ENCODE measurements at places on chromosomes 5 and 9.

DNA sequence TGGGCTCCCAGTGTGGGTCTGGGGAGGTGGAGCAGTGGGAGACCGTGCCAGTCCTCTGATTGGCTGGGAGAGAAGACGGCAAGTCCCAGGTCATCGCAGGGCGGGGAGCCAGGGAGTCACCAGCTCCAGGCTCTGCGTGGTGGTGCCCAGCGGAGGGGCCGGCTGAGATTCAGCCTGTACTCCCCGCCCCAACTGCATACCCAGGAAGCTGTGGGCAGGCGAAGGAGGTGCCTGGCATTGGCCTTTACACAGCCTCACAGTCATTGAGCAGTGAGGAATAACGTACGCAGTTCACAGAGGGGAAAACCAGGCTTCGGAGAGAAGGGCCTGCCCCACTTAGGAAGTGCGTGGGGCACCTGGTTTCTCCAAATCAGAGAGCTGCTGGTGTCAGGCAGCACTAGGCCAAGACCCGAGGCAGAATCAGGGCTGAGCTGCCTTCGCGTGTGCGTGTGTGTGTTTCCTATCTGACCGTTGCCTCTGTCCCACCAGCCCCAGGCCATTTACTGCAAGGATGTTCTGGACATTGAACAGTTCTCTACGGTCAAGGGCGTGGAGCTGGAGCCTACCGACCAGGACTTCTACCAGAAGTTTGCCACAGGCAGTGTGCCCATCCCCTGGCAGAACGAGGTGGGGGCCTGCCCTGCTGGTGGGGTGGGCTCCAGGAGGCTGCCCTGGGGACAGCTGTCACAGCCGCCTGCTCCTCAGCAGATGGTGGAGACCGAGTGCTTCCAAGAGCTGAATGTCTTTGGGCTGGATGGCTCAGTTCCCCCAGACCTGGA lies 6.2 kb upstream of the PRR7 start:
- DNase-seq, result no peak

- no peak for DNase-seq
Observed at GRCh38 chr9:15180124-15180523, 126.9 kb downstream of the TTC39B start.

- DNase-seq, result no peak
Observed at GRCh38 chr9:74762950-74763349, 124.8 kb downstream of the TRPM6 start.

GRCh38 chr5:65479527-65479926 lies 2.2 kb downstream of the ADAMTS6 start:
- no peak for DNase-seq

DNA sequence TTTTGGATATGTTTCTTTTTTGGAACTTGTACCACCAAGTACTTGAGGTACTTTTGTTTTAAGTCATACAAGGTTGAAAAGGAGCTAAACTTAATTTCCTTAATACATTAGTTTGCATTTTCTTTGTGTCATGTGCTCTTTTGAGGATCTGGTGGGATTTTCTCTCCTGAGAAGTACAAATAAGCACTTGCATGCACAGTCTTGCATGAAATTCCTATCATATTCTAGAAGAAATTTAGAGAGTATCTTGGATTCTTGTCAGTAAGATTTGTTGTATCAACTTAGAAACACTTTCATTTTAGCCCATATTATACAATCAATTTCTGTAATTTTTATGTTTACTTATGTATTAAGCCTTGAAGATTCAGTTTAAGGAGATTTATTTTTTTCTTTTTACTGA lies 64.9 kb downstream of the CCNH start:
- DNase-seq, result no peak

- DNase-seq, result no peak
Observed at GRCh38 chr5:140207250-140207964, 32.4 kb downstream of the CYSTM1 start.

- no peak for DNase-seq
Observed at GRCh38 chr5:82798676-82799075, 278.5 kb downstream of the TMEM167A start.

- DNase-seq, result no peak
Observed at GRCh38 chr9:33506626-33507370, 17.3 kb upstream of the ANKRD18B start.

DNA sequence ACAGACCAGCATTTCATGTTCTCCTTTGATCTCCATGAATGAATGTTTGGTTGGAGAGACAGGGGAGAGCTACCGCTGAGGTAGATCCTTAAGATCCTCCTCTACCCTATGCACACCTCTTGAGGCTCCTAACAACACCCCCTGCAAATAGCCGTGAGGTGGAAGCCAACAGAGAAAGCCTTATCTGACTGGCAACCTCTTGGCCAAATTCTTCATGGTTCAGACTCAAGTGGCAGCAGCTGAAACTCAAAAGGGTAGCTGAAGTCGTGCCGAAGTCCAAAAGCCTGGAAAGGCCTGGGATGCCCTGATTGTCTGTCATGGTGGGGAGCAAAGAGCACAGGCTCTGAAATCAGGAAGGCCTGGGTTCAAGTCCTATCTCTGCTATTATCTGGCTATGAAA lies 184.9 kb downstream of the SEC61B start:
- no peak for DNase-seq

DNA sequence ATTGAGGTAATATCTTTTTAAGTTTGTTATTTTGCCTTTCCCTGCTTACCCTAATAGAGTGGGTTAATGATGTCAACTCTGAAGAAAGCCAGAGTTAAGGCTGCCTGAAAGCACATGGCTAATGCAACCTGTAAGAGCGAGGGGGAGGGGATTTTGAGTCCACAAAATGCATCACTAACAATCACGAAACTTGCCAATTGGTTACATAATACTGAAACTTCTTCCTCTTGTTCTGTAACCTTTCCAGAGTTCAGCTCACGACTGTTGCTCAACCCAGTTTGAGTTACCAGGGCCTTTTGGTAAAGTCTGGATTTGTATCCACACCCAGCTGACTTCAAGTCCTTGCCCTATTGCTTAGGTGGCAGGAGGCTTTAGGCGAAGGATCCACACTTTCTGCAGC lies 308.8 kb downstream of the EFNA5 start:
- no peak for DNase-seq

- no peak for DNase-seq
Observed at GRCh38 chr5:32443541-32444430, 754 bp downstream of the ZFR start.

DNA sequence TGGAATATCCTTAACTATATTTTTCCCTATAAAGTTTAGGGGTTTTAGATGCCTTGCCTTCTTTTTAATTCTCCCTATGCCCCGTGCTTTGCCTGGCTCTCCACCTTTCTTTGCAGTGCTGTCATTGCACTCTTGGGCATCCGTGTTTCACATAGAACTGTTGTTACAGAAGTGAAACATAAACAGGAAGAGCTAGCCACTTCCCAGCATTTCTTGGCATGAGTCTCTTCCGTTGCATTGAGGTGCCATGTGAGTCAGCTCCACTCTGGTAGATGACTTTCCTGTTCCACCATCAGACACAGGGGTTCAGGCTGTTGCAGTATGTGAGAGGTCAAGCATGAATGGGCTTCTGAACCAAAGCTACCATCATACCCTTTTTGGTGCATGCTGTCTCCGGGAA lies 73.4 kb downstream of the ANGPTL2 start:
- no peak for DNase-seq

DNA sequence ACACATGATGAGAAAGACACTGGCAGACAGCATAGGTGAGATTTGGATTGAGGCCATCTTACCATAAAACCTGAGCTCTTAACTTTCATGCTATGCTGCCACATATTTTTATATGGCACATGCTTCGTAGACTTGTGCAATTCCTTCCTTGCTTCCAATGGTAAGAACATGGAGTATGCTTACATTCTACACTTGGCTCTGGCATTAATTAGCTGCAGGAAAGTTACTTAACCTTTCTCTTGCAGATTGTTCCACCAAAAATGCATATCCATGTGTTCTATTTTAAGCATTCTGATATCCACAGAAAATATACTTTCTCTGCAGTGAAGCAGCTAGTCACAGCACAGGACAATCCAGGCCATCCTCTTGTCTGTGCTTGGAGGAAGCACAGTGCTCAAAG lies 119.4 kb downstream of the MPDZ start:
- no peak for DNase-seq

GRCh38 chr9:11141357-11141756 lies 528.6 kb upstream of the PTPRD start:
- no peak for DNase-seq

- no peak for DNase-seq
Observed at GRCh38 chr5:152202321-152202720, 202.8 kb downstream of the NMUR2 start.

GRCh38 chr5:4544049-4544670 lies 596.0 kb upstream of the ADAMTS16 start:
- DNase-seq, result no peak

- DNase-seq, result peak; percentile 53
Observed at GRCh38 chr5:72611118-72611730, 104.0 kb upstream of the ZNF366 start.

GRCh38 chr5:54860321-54860720 lies 125.1 kb downstream of the ESM1 start:
- no peak for DNase-seq

DNA sequence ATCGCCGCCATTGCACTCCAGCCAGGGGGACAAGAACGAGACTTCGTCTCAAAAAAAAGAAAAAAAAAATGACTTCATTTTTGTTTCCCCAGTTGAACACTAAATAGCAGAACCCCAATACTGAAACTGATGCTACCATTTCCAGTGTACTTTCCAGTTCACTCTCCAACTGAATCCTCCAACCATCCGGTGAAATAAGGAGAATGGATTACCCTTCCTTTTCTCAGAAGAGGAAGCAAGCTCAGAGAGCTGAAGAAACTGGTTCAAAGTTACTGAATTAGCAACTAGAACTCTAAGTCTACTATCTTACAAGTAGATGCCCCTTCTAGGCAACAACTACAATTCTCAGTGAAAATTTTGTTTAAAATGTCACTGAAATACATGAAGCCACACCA lies 3.9 kb downstream of the FAM13B start:
- no peak for DNase-seq

DNA sequence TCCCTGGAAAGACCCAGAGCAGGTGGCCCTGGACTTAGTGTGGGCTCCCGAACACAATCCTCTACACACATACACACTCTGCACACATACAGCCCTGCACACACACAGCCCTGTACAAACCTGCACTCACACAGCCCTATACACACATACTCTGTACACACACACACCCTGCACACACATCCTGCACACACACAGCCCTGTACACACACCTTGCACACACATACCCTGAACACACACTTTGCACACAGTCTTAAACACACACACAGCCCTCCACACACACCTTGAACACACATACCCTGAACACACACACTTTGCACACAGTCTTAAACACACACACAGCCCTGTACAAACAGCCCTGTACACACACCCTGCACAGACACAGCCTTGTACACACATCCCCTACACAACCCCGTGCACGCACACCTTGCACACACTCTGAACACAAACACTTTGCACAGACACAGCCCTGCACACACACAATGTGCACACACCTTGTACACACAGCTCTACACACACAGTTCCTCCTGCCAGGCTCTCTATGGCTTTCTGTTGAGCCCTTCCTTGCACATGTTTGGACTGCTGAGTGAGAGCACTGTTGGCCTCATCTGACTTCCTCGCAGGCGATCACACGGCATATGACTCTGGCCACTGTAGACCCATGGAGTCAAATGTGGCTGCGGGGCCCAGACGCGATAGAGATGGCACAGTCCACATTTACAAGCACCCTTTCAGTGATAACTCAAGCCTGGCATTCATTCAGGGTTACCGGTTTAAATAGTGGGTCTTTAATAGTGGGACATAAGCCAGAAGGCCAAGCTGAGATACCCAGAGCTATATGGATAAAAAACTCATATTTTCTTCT lies 245.7 kb upstream of the IRX1 start:
- DNase-seq, result no peak

All from NCI-H748 treated with DMSO at 0.1 percent for 48 hours (cell line).